Stimulated activated CD4-positive, alpha-beta T cell treated with anti-CD3 and anti-CD28 coated beads, Interleukin-12 subunit alpha, Interleukin-12 subunit beta, amount 100 ng/mL, for 48 hours (primary cell): ENCODE measurements at places on chromosomes 1 and 21.

GRCh38 chr1:151407304-151407703 lies 7.9 kb downstream of the PSMB4 start:
- no peak for DNase-seq

DNA sequence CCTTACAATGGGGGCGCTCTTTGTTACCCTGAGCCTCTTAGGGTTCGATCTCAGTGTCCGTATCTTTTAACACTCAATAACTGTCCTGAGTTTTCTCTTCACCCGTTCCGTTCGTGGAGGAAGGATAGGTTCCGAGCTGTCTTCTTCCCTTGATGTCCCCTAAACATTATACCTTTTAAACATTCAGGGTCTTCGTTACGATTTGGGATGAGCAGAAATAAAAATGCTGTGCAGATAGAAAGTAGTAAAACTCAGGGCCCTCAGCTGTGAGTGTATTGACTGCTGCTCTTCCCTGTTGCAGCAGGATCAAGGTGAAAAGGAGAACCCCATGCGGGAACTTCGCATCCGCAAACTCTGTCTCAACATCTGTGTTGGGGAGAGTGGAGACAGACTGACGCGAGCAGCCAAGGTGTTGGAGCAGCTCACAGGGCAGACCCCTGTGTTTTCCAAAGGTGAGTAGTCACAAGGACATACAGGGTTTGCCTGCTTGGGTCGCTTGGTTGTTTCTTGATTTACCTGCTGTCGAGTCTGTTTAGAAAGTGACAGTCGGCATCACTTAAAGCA lies 784 bp downstream of the RPL11 start:
- DNase-seq = no peak

DNA sequence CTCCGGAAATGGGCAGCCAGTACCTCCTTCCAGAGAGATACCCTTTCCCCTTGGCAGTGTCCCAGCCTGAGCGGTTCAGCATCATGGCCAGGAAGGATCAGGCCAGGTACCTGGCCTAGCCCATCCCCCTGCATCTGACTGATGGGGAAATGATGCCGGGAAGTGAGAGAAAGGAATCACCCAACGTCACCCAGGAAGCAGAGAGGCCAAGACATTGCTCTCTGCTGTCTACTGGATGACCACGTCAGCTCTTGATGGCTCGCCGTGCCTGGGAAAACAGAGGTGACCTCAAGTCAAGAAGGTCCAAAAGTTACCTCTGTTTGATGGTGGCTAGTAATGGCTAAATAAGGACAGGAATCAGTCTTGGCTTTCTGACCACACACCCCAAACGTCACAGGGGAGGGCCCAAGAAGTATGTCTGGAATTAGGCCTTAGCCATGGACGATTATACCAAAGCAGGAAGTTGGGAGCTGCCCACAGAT lies 79.0 kb downstream of the MRPL37 start:
- no peak for DNase-seq

DNA sequence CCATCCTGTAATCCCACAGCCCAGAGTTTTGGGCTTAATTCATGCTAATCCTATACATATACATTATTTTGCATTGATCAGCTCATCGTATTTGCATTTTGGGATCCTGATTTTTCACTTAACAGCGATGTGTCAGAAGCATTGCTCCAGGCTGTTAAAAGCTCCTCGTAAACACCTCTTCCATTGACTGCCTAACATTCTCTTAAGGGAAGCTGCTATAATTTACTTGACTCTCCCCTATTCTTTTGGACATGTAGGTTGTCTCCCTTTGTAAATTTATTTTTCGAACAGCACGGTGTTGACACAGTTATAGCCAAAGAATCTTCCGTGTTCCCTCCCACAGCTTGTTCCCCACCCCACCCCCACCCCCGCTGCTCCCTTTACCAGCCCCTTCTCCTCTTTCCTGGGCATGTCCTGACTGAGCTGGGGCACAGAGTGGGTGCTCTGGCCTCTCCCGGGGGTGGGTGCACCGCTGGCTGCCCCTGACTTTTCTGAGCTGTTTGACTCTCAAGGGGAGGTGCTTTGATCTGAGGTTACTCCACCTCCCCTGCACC lies 22.8 kb downstream of the LDLRAP1 start:
- DNase-seq = no peak

DNA sequence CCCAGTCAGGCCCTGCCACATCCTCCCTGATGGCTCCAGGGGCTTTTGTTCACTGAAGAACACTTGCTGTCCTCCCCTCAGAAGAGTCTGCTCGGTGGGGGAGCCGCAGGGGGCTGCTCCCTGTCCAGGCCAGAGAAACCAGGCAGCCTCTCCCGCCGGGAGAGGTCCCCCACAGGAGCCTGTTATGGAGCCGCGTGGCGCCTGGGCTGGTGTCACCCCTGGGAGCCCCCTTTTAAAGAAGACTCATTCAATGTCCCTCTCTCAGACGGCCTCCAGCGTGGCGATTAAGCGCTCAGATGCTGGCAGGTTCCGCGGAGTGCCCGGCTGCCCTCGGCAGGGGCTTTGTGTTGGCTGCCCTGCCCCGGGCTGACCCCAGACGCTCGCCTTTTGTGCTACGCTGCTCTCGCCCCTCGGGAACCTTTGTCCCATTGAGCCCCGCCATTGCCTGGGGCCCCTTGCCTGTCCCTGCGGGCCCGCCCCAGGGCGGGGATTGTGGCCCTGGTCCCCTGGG lies 43.1 kb downstream of the SKI start:
- DNase-seq = no peak
